ENCODE measurements at places on chromosomes 3 and 15. TPM values are rescaled to one million over a fixed set of nuclear protein-coding genes. Genes with fewer than 3 reads are reported as not detected.

DNA sequence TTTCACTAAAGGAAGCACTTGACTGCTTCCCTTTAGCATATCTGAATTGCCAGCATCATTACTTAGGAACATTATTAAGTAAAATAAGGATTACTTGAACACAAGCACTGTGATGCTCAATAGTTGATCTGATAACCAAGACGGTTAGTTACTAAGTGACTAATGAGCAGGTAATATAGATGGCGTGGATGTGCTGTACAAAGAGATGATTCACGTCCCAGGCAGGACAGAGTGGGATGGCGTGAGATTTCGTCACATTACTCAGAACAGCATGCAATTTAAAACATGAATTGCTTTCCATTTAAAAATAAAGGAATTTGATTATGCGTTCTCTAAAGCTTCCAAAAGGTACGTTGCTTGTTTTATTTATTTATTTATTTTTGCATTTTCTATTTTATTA lies 240.0 kb upstream of the ARHGEF26 start:
- no peak for DNase-seq

DNA sequence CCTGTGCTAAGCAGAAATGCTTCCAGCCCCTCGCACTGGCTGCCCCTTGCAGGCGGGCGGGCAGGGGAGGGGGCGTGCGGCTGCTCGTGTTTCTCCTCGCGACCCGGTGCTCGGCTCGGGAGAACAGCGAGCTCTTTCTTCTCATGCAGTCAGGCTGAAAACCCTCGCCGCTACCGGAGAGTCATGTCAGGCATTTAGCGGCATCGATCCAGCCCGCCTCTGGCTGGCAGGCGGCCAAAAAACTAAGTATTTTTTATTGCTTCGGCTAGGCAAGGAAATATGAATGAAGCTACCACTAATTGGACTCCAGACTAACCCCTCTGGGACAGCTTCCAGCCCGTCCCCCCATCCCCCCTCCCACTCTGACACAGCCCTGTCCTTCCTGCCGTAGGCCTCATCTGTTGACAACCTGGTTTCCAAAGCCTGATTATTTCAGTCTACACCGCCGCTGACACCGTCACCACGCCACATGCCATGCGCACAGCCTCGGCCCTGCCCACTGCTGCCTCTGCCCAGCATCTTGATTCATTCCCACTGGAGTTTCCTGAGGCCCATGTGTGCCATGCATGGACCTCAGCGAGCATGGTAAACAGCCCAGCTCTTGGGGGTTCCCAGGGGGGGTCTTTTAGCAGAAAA lies 35.3 kb downstream of the TLE3 start:
- DNase-seq, result peak; percentile 86

DNA sequence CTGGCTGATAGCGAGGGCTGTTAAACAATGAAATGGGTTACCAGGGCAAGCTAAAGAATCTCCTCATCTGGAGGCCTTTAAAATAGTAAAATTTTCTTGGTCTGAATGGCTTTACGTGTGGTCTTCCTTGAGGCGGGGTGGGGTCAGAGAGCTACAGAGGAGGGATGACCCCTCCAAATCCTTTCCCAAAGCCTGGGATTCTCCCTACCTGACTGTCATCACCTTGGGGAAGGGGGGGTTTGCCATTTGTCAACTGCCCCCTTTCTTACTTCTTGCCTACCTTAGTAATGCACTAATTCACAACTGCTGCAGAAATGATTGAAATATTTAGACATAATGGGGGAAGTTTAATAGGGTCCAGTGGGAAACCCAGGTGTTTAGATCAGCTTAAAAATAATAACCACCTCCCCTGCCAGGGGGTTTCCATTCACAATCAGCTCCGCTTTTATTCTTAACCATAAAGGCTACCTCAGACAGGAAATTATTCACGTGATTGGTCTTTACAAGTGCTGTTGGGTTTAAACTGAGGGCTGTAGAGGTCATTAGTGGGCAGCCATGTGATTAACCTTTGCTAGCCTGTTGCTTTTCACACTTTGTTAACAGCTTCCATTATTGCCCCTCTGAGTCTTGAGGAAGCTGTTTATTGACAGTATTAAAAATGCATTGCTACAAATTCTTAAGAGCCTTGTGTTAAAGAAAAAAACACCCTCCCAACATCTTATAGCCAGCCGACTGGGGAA lies 276.5 kb upstream of the ATP11B start:
- DNase-seq, result no peak

- no peak for DNase-seq
These were observed 18.2 kb downstream of the PLOD2 start for GRCh38 chr3:146142757-146143156.

- DNase-seq, result no peak
These were observed 93.0 kb downstream of the NPTN start for GRCh38 chr15:73540161-73540560.

GRCh38 chr3:81699536-81700320 lies 61.7 kb downstream of the GBE1 start:
- no peak for DNase-seq

- no peak for DNase-seq
These were observed 82.8 kb downstream of the SSR3 start for GRCh38 chr3:156472150-156472549.

DNA sequence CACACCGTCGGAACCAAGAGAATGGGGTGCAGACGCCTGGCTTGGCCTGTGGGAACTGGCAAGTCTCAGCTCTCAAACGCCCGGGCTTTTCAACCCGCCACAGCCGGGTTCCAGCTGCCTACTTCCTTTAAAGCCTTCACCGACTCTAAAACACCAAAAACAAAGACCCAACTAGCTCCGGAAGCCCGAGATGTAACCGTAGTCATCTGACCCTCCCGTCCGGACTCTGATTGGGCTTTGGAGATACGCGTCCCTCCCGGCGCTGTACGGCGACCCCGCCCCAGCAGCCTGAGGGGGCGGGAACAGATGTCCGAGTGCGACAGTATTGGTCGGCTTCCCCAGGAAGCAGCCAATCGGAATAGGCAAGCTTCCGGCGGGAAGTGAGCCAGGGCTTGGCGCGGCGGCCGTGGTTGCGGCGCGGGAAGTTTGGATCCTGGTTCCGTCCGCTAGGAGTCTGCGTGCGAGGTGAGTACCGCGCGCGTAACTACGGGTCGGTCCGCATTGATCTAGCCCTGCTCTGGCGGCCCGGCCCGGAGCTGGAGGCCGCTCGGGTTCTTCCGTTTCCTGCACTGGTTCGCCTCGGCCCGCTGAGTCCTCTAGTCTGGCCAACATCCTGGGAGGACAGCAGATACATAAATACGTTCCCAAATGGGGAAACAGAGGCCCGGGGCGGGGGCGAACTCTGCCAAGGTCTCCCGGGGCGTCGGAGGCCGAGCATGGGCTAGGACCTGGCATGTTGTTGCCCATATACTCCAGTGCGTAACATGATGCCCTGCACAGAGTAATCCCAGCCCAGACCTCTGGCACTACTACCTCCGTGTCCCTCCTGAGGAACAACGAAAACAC lies at the start of gene BLM:
TSS of gene BLM (plus strand) at position 371 of the 846 bp plus-strand sequence. CDS start 30,047 bp downstream, outside the sequence.
- DNase-seq, result peak; percentile 96

- DNase-seq, result no peak
These were observed 14.5 kb upstream of the SLC41A3 start for GRCh38 chr3:126098391-126098858.

GRCh38 chr15:101027920-101028319 lies 108.8 kb downstream of the LRRK1 start:
- no peak for DNase-seq

GRCh38 chr3:138132239-138132638 lies at the start of gene A4GNT:
A4GNT (minus strand) TSS chr3:138132390; CDS start chr3:138131256, 1,134 bp downstream.
- DNase-seq, result no peak

GRCh38 chr3:114394551-114394950 lies 100.7 kb downstream of the TIGIT start:
- DNase-seq, result no peak

DNA sequence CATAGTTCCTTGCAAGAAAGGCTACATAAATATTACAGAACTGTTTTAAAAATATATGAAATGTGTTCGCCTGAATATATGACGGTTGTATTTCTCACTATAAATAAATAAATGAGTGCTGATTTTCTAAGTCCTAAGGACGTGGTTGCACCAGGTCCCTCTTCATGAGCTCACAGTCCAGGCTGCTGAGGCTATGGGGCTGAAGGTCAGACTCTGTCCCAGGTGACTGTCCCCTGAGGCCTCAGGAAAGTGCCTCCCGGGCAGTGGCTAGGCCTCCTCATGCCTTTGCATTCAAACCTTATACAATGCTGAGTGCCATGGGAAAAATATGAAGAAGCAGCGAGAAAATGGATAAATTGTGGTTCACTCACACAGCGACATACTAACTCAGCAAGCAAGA lies 43.5 kb upstream of the SSR3 start:
- DNase-seq, result no peak

DNA sequence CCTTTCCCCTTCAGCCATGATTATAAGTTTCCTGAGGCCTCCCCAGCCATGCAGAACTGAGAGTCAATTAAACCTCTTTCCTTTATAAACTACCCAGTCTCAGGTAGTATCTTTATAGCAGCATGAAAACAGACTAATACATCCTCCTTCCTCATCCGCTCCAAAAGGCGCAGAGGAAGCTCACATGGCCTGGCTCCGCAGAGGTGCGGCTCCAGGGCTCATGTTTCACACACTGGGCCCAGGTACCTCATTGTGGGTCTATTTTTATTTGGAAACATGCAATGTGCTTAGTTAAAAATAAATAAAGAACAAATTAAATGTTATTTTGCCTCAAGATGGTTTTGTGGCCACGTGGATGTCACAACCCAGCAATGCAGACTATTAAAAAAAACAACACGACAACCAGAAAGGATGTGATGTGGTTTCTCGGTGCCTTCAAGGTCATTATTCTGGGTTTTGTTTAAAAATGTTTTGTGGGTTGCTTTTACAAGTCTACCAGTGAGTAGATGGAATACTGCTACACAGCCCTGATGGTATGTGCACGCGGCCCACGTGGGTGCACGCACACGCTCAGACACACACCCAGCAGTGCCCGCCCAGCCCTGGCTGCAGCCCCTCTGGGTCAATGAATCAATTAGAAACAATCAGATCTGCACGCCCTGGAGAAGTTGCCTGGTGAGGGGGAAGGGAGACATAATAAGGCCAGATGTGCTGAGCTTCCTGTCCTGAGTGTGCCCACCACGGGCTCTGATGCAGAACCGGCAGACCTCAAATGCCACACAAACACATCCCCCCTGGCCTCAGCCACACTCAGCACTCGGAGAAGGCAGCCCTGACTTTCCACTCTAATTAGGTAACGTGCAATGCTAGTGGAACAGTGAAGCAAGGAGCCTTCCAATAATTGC lies 140.1 kb downstream of the ADAMTS17 start:
- DNase-seq, result no peak

- no peak for DNase-seq
These were observed 32.1 kb downstream of the SEC62 start for GRCh38 chr3:169998668-169999131.

- no peak for DNase-seq
These were observed 55.4 kb downstream of the NUP210 start for GRCh38 chr3:13364602-13365271.

GRCh38 chr3:129795186-129796010 lies 98.1 kb downstream of the TMCC1 start:
- DNase-seq, result no peak

DNA sequence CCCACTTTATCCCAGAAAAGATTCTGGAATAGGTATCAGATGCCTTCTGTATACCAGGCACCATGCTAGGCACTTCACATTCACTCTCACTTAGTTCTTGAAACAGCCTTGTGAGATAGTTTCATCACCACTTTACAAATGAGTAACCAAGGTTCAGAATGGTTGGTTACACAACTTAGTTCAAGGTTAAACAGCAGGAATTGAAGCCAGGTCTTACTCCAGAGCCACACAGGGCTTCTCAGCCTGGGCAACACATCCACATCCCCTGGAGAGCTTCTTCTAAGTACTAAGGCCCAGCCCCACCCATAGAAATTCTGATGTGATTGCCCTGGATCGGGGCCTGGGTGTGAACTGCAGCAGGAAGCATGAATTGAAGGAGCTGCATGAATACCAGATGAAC lies 18.6 kb downstream of the WHAMM start:
- no peak for DNase-seq

GRCh38 chr15:57160823-57161560 lies 215.3 kb upstream of the CGNL1 start:
- no peak for DNase-seq

GRCh38 chr3:80357761-80358160 lies 590.0 kb upstream of the ROBO1 start:
- DNase-seq, result no peak

DNA sequence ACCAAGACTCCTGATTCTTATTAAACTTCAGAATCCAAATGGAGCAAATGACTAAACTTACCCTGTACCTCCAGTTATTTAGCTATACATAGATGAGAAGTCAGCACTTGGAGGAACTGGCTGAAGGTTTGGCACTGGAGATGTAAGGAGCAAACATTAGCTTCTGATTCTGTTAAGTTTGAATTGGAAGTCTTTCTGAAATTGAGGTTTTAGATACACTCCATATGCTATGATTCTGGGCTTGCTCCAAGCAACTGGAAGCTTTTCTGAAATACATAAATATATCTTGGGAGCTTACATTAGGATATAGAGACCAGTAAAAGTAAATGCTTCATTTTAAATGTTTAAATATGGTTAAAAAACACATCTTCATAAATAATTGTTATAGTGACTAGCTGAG lies 333.7 kb downstream of the EPHA3 start:
- no peak for DNase-seq

DNA sequence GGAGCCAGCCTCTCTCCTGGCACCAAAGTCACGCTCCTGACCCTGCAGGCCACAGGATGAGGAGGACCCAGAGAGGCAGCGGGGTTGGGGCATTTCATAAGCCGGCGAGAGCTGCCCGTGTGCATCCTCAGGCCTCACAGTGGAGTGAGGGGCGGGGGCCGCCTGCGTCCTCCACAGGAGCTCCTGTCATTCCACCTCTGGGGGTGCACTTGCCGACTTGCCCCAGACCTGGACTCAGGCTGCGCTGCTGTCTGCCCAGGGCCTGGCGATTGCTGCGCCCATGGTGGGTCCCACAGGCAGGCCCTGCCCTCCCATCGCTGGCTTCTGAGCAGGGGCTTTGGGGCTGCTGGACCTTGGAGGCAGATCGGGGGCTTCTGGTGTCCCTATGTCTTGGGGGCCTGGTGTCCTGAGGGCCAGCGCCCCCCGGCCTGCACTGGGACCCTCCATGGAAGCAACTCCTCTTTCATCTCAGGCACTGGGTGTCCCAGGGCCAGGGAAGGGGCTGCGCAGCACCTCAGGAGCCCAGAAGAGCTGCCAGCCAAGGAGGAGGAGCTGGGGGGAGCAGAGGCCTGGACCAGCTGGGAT lies 184.0 kb downstream of the GOLGA6L6 start:
- no peak for DNase-seq

Gene CPLX3
- not detected for total RNA-seq

Gene RGMA
- total RNA-seq, result 7.2 TPM

Gene SLC22A13
- 0.18 TPM for total RNA-seq

Gene SLC28A2
- not detected for total RNA-seq

Gene ADCY5
- 13.4 TPM for total RNA-seq

Gene ZPLD1
- 0.18 TPM for total RNA-seq

Gene TMC3
- total RNA-seq, result not detected

Gene DNAH12
- 0.58 TPM for total RNA-seq

Gene CD276
- total RNA-seq, result 17.0 TPM

Gene COL6A5
- not detected for total RNA-seq

Gene CHRFAM7A
- total RNA-seq, result 1.6 TPM

Gene PLS1
- 9.1 TPM for total RNA-seq

Gene CHDH
- total RNA-seq, result 28.2 TPM
